T-cell (primary cell): ENCODE measurements at places on chromosomes 5 and 9. TPM values are rescaled to one million over a fixed set of nuclear protein-coding genes. Genes with fewer than 3 reads are reported as not detected.

Gene GABRB2
- not detected for total RNA-seq

Gene WDR38
- total RNA-seq = not detected

Gene CDC25C
- total RNA-seq = not detected

Gene HTR1A
- not detected for total RNA-seq

Gene NR3C1
- 123 TPM for total RNA-seq

Gene ZNF474
- total RNA-seq = 0.51 TPM

Gene SLC22A5
- 5.4 TPM for total RNA-seq

Gene ITGA2
- 0.28 TPM for total RNA-seq

Gene PCDHGB2
- 0.58 TPM for total RNA-seq

Gene CTXN3
- total RNA-seq = not detected

Gene ORM2
- total RNA-seq = not detected

Gene PCDHA12
- total RNA-seq = not detected

Gene KCNN2
- not detected for total RNA-seq

Gene SLC45A2
- 0.20 TPM for total RNA-seq

Gene GALNT12
- 11.6 TPM for total RNA-seq

Gene PCDHA2
- total RNA-seq = not detected

Gene SAXO1
- total RNA-seq = 0.19 TPM

Gene TLR4
- total RNA-seq = 0.16 TPM

Gene IL3
- total RNA-seq = not detected

Gene PIP5K1B
- 0.29 TPM for total RNA-seq

Gene LHX2
- total RNA-seq = not detected

Gene TCF7
- 693 TPM for total RNA-seq

Gene FAM81B
- not detected for total RNA-seq

Gene FBP1
- total RNA-seq = 6.6 TPM

Gene SQSTM1
- 272 TPM for total RNA-seq

Gene IFNB1
- total RNA-seq = not detected

Gene PCDHGA2
- not detected for total RNA-seq

Gene EFNA5
- total RNA-seq = not detected

Gene TLX3
- total RNA-seq = not detected

Gene CAVIN4
- total RNA-seq = 0.16 TPM

Gene SLC34A1
- total RNA-seq = not detected

Gene AK8
- total RNA-seq = not detected

Gene GABRG2
- total RNA-seq = not detected

Gene RNF130
- total RNA-seq = 17.0 TPM

Gene BAAT
- 0.35 TPM for total RNA-seq

Gene C9orf50
- total RNA-seq = not detected

Gene CCL21
- 0.60 TPM for total RNA-seq
